Activated T-helper 1 cell treated with anti-CD3 and anti-CD28 coated beads, Interleukin-12 subunit alpha, Interleukin-12 subunit beta, Interleukin-2, Interleukin-4 antibody, amounts not matched to agents 30 ng/mL and 10 ng/mL and 1 ng/mL, durations not matched to agents 14 hours and 24 hours and 36 hours (primary cell): ENCODE measurements at places on chromosomes 16 and 17. TPM values are rescaled to one million over a fixed set of nuclear protein-coding genes. Genes with fewer than 3 reads are reported as not detected.
A peak's percentile ranks its signal among the peaks of the same experiment; 100 is the strongest.

DNA sequence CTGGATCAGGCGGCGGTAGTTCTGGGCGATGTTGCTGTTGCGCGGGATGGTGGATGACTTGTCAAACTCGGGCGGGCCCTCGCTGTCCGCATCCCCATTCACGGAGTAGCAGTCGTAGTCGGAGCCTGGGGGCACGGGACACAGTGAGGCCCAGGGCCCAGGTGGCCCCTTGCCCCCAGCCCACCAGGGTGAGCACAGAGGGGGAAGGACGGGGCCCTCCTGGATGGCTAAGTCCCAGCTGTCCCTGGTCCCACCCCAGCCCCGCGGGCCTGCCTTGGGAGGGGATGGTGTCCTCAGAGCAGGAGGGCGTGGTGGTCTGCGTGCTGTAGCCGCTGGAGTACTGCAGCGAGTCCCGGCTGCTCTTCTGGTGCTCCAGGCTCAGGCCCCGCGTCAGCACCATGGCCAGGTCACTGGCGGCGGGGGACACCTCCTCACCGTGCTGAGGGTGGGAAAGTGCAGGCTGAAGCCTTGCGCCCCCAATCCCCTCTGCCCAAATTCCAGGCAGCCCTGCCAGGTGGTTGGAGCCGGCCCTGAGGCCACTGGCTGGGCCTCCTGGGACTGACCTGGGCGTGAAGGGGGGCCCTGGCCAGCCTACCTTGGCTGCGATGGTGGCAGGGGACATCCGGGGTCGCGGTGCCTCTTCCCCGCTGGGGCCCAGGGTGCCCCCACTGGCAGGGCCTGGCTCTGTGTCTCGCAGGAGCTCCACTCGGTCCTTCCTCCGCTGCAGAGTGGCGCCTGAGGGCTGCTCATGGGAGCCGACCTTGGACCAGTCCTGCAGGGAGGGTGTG, 18.2 kb downstream of the IL34 start:
- no peak overlapping the region for H3K4me3 ChIP-seq
- H3K27me3 ChIP-seq, result peaks cover 9% of the 10 kb centered on the region
- no peaks in the 10 kb centered on the region for H3K4me1 ChIP-seq
- no peak for DNase-seq
- H3K36me3 ChIP-seq, result no peaks in the 10 kb centered on the region

GRCh38 chr17:77676237-77676661, 282.3 kb upstream of the TNRC6C start:
- no peak overlapping the region for H3K4me3 ChIP-seq
- H3K4me1 ChIP-seq, result no peaks in the 10 kb centered on the region
- no peak overlapping the region for H3K27ac ChIP-seq

GRCh38 chr17:59830007-59830630, 62.6 kb downstream of the TUBD1 start:
- peaks cover 22% of the 10 kb centered on the region for H3K36me3 ChIP-seq
- peak overlapping the region; percentile 100 for H3K27ac ChIP-seq
- DNase-seq, result no peak
- H3K4me3 ChIP-seq, result peak overlapping the region; percentile 90
- H3K27me3 ChIP-seq, result no peaks in the 10 kb centered on the region
- H3K4me1 ChIP-seq, result peaks cover 79% of the 10 kb centered on the region

The IRX3 gene
- 1.1 and 1.4 TPM in 2 replicates for total RNA-seq

GRCh38 chr16:19294156-19294649, 8.7 kb downstream of the CLEC19A start:
- peak overlapping the region; percentile 82 for H3K27ac ChIP-seq
- H3K4me3 ChIP-seq, result peak overlapping the region; percentile 37
- H3K4me1 ChIP-seq, result peaks cover 16% of the 10 kb centered on the region
- H3K36me3 ChIP-seq, result peaks cover 5% of the 10 kb centered on the region
- peaks cover 3% of the 10 kb centered on the region for H3K27me3 ChIP-seq

DNA sequence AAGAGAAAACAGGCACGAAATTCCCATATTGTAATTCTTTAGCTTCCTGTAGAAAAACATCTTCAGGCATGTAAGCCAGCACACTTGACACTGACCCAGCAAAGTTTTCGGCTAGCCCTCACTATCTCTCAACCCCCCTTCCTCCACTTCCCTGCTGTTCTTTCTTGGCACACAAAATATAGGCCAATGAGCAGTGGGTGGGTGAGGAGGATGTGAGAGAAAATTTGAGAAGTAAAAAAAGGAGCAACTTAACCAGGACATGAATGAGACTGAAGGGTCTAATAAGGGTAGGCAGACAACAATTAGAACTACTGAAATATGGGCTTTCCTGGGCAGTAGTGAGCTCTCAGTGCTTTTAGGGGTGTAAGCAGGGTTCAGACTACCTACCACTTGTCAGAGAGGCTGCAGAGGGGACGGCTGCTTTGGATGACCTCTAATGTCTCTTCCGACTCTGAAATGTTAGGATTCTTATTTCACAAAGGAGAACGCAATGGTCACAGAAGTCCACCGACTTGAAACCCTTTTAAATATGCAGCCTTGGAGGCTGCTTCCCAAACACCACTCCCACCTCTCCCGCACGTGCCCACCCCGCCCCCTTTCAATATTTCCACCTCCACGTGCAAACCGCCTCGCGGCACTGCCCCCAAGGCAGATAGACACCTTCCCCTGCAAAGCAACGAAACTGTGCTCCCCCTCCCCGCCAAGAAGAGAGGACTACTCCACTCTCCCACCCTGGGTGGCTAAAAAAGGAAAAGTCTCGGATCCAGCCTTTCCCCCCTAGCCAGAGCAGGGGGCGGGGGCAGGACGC, 889 bp downstream of the MBTD1 start:
- H3K27ac ChIP-seq, result peak overlapping the region; percentile 83
- peak overlapping the region; percentile 81 for H3K4me3 ChIP-seq
- peaks cover 69% of the 10 kb centered on the region for H3K4me1 ChIP-seq
- no peaks in the 10 kb centered on the region for H3K27me3 ChIP-seq
- DNase-seq, result no peak

DNA sequence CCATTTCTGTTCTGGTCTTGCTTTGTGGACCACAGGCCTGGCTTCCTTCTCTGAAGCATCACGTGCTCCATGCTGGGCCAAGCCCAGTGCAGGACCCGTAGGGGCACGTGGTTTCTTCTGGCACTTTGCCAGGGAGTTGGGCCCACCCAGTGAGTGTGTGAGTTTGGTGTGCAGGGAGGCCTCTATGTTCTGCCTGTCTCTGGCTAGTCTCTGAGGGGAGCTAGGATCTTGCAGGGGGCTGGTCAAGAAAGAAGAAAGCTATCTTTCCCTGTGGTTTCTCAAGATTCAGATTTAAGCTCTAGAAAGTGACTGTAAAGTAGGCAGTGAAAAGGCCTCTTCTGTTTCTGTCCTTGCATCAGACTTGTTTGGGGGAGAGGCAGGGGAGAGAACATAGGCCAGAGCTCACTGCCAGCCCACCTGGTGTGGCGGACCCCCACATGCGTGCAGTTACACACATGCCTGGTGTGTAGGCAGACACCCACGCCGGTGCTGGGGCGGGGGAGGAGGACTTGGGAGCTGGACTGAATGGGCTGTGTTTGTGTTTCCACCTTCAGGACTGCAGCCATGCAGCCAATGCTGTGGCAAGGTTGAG, 11.8 kb downstream of the LASP1 start:
- peaks cover 49% of the 10 kb centered on the region for H3K36me3 ChIP-seq
- H3K4me3 ChIP-seq, result peak overlapping the region; percentile 53
- peaks cover 82% of the 10 kb centered on the region for H3K4me1 ChIP-seq
- H3K27me3 ChIP-seq, result no peaks in the 10 kb centered on the region
- no peak for DNase-seq
- peak overlapping the region; percentile 89 for H3K27ac ChIP-seq

The CES5A gene
- not detected in 2 replicates for total RNA-seq

DNA sequence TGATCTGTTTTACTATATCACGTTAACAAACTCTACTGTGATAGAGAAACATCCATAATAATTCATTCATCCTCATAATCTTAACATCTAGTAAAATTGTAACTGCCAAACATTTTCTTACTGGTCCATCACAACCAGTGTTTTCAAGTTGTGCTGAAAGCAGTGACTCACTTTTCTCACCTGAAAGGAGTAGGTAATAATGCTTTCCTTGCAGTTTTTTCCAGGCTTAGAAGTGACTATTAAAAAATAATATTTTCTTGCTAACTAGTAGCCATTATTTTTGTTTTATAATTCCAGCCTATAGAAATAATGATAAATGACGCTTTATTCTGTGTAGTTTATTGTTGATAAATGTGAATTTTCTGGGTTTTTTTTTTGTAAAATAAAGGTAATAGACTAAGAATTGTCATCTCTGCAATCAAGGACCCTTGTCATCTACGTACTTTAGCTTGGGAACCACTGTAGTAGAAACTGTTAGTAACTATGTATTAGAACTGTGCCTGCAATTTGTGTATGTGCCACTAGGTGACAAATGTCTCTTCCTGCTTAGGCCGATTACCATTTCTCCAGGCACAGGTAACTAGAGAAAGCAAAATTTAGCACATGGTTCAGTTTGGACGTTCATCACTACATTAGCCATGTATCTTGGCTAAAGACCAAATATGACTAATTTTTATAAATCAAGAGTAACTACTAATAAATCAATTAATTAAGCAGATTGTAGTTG, 409.4 kb upstream of the ERCC4 start:
- H3K27ac ChIP-seq, result no peak overlapping the region
- no peak for DNase-seq
- H3K27me3 ChIP-seq, result no peaks in the 10 kb centered on the region
- H3K4me1 ChIP-seq, result no peaks in the 10 kb centered on the region
- no peaks in the 10 kb centered on the region for H3K36me3 ChIP-seq

- no peaks in the 10 kb centered on the region for H3K36me3 ChIP-seq
- no peak for DNase-seq
These were observed 59.0 kb downstream of the ELAC2 start for GRCh38 chr17:12958786-12959185.

GRCh38 chr17:74089869-74090464, 113.5 kb upstream of the RPL38 start:
- no peaks in the 10 kb centered on the region for H3K4me1 ChIP-seq
- H3K27ac ChIP-seq, result no peak overlapping the region
- peak; percentile 28 for DNase-seq
- H3K36me3 ChIP-seq, result no peaks in the 10 kb centered on the region
- no peak overlapping the region for H3K4me3 ChIP-seq

The ARL5C gene
- not detected in 2 replicates for total RNA-seq

GRCh38 chr16:3856367-3857141, 24.0 kb downstream of the CREBBP start:
- no peak overlapping the region for H3K27ac ChIP-seq
- no peaks in the 10 kb centered on the region for H3K27me3 ChIP-seq
- DNase-seq, result no peak
- peaks cover 47% of the 10 kb centered on the region for H3K4me1 ChIP-seq
- H3K4me3 ChIP-seq, result no peak overlapping the region

The ATP2A1 gene
- 2.6 and 3.3 TPM in 2 replicates for total RNA-seq

DNA sequence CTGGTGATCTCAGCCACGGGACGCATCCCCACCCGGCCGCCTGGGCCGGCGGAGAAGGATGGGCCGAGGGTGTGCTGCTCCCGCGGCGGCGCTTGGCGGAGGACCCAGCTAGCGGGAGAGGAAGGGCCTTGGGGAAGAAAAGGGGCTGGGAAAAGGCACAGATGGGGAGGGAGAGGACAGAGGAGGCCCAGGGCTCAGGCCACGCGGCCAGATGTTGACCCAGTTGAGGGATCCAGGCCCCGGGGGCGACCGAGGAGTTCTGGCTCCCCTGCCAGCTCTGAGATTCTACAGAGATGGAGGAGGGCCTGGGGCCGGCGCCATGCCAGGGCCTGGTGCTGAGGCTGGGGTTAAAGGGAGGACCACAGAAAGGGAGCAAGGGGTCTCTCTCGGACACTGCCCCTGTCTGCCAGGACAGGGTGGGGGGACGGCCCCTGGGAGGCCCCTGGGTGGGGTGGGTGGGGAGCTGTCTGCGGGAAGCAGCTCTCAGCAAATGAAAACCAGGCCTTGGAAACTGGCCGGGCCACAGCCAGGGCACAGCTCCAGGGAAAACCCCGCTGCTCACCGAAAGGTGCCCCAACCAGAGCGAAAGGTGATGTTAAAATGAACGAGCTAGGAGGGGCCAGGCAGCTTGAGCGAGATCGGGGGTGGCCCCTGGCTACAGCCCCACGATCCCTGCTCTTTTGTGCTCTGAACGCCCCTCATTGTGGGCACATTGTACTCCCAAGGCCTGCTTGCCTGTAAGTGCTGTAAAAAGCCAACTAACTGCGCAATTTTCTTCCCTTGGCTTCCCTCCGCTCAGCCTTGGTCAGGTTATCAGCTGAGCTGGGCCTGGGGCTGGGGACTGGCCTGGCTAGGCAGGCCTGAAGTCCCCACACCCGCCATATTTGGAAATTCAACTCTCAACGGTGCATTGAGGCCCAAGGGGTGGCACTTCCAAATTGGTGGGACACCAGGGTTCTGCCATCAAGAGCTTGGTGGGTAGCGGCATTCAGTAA, 191.4 kb downstream of the ZNF423 start:
- H3K27ac ChIP-seq, result no peak overlapping the region
- no peaks in the 10 kb centered on the region for H3K36me3 ChIP-seq
- no peaks in the 10 kb centered on the region for H3K4me1 ChIP-seq
- no peak overlapping the region for H3K4me3 ChIP-seq
- H3K27me3 ChIP-seq, result no peaks in the 10 kb centered on the region

The FBXW10B gene
- 1.0 and 1.5 TPM in 2 replicates for total RNA-seq

GRCh38 chr17:7007143-7007542, 5.3 kb upstream of the RNASEK start:
- H3K36me3 ChIP-seq, result peaks cover 9% of the 10 kb centered on the region
- no peak for DNase-seq
